ENCODE measurements at places on chromosomes 3 and 15.

DNA sequence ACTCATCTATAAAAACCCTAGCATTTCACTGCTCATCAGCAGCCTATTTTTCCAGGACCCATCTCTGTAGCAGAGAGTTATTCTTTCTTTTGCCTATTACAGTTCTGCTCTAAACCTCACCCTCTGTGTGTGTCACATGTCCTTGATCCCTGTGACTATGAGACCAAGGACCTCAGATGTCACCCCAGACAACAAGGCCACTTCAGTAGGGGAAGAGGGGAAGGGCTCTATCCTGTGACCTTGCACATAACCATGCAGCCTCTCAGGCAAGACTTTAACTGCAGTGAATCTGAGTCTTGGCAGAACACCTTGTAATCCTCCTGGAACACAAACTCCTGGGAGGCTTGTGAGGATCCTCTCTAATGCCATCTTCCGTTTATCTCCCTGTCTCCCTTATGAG, 4.4 kb upstream of the ZNF589 start:
- no peak for DNase-seq

GRCh38 chr3:128412180-128413002, 54.3 kb downstream of the DNAJB8 start:
- no peak for DNase-seq

GRCh38 chr3:180747805-180748361, 68.6 kb upstream of the CCDC39 start:
- DNase-seq, result no peak

DNA sequence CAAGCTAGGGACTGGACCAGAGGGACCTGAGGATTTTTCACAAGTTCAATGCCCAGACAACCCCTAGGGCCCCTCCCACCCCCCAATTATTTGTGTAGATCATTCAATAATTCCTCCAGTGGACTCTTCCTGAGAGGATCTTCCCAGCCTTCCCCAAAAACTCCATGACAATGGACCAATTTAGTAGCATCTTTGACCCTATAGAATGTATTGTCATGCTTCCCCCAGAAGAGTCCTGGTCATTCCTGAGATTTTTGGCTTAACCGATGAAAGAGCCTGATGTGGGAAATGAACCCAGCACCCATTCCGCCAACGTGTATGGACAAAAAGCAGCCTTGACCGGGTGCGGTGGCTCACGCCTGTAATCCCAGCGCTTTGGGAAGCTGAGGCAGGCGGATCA, 119.2 kb upstream of the RNF7 start:
- no peak for DNase-seq

DNA sequence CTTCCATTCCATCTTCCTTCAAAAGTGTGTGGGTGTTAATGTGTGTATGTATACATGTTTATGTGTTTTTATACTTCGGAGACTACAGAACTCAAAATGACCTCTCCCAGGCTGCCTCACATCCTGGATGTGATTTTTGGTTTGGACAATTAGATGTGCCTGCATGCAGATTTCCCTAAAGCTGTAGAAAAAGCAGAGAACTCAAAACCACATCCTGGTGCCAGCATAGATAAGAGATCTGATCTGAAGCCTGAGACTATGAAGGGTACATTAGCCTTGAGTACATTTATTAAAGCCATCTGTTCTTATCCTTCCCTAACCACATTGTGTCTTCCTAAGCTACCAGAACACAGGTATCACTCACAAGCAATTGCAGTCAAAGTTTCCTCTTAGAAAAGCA, 319.4 kb upstream of the RASGRP1 start:
- no peak for DNase-seq

DNA sequence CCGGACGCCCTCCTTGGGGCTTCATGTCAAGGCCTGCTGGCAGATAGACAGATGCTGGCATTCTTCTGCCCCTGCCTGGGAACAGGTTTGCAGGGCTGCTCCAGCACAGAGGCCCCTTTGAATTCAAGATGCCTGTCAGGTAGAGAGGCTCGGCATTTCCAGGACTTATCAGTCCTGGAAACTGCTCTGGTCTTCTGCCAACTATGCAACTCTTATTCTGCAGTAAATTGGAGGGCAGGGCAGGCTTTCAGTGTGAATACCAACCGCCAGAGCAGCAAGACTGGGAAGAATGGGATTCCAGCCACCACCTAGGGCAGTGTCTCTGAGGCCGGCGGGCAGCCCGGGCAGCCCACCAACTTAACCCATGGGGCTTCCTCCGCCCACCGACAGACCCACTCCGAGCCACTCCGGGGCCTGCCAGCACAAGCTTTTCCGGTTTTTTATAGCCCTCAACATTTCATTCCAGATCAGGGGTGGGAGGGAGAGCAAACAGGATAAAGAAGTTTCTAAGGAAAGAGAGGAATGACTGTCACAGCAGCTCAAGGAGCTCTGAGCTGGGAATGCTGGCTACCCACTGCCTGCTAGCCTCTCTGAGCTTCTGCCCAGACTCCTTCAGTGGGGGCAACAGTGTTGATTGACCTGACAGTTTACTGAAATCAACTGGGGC, 140.9 kb downstream of the NTRK3 start:
- no peak for DNase-seq

Data from stimulated activated CD8-positive, alpha-beta memory T cell treated with anti-CD3 and anti-CD28 coated beads, Interleukin-2, amount 100 ng/mL, for 48 hours (primary cell).